Activated CD4-positive, alpha-beta T cell treated with anti-CD3 and anti-CD28 coated beads for 1 hour (primary cell): ENCODE measurements at places on chromosomes 4 and X.

- DNase-seq: no peak
Measured at GRCh38 chrX:38868941-38869401, 67.7 kb downstream of the MID1IP1 start.

DNA sequence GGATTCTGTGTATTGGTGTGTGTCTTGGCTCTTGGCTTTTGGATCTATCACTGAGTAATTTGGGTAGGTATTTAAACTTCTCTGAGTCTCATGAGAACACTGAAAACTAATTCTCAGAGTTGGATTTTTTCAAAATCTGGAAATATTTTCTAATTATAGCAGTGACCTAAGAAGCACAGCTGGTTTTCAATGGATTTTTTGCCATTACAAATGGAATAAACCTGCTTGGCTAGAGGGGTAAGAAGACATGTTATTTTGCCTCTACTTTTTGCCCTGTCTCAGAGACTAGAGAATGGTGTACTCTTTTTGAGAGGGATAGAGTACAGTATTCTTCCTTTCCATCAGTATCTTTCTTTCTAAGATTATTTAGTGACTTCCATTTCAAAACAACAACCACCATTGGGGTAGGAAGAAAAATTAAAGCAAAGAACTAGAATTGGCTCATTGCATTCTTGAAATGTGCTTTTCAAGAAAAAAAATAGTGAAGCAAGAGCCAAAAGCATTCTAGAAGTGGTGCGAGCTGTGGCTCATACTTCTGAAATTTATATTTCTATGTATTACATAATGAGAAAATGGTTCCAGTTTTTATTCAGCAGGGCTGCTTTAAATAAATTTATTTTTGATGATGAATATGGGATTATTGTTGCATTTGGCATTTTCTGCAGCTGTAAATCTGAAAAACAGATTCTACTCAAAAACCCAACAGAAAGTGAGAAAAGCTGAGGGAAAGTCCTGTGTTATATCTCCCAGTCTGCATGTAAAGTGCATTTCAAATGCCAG lies 850.2 kb upstream of the SLIT2 start:
- no peak for DNase-seq

DNA sequence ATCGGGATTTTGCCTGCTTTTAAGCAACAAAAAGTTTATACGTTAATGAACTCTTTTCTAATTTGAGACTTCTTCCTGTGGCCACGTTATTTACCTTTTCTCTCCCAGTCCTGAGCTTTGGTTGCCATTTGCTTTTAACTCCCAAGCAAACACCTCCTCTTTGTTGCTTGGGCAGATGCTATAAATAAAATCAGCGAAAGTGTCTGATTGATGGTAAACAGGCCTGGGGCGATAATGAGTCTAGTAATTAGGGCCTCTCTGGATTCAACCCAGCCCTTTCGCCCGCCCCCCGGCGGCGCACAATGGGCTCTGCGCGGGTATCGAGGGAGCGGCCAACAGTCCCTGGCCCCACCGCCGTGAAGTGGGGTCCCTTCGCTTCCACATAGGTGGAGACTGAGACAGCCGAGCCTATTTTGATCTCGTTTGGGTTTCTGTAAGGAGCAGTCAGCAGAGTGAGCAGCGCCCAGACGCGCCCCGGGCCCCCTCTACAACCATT lies 790 bp downstream of the CLGN start:
- DNase-seq: no peak

GRCh38 chrX:111168314-111168713 lies 72.3 kb downstream of the PAK3 start:
- DNase-seq: no peak

DNA sequence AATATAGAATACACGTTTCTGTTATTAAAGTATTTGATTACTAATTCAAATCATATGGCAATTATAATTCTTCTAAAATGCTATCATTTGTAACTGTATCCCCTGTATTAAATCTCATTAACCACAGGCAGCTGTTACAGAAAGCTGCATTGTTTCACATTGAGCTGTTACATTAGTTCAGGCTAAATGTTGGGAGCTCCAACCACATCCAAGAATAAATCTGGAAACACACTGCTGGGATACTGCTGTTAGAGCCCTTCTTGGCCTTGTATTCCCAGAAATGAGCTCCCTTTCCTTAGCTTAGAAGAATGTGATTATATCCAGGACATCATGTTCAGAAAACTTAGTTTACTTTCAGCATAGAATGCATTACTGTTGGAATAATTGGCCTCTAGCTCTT lies 48.2 kb downstream of the GUCY1B1 start:
- no peak for DNase-seq

GRCh38 chr4:153661908-153662307 lies 22.2 kb upstream of the TLR2 start:
- no peak for DNase-seq
